Hematopoietic multipotent progenitor cell treated with erythropoietin and hydrocortisone succinate and interleukin-3 and kit ligand, for 15 days (in vitro differentiated cells): ENCODE measurements at places on chromosomes 7 and 10.

DNA sequence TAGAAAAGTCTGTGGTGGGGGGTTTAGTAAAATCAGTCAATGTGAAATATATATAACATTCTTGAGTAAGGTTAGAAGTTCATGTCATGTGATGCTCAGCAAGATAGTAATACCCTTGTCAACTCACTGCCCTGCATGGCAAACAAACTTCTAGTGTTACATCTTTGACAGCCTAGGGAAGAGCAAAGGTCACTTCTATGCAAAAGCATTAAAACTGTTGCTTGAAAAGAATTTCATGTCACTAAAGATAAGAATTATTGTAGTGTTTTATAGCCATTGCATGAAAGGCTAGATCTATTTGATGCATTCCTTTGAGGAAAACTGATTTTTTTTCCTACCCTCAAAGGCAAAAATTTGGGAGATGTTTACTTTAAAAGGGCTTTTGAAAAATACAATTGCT lies 176.0 kb downstream of the SKAP2 start:
- no peak for DNase-seq

- no peak for DNase-seq
Observed at GRCh38 chr7:131652934-131653333, 96.5 kb upstream of the PODXL start.

DNA sequence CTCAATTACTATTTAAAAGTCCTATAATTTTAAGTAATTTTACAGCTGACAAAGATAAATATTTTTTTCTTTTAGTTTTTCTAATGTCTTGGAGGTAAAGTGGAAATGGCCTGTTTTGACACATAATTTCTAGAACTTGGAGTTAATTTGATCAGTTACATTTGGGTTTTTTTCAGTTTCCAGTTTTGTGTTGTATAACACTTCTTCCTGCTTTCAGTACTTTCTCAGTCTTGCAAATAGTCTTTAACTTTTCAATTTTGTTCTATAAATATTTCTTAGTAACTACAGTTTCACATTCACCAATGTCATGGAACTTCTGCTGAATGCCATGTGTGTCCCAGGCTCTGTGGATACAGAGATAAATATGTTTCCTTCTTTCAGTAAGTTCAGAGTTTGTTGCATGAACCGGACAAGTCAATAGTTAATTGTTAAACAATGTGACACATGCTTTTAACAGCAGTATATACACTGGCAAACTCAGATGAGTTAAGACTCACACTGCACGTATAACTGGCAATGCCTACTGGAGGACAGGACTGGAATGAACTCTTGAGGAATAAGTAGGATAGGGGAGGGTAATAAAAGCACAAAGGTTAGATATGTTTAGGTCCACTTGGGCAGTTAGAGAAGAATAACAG lies 4.6 kb downstream of the SHOC2 start:
- DNase-seq, result no peak

DNA sequence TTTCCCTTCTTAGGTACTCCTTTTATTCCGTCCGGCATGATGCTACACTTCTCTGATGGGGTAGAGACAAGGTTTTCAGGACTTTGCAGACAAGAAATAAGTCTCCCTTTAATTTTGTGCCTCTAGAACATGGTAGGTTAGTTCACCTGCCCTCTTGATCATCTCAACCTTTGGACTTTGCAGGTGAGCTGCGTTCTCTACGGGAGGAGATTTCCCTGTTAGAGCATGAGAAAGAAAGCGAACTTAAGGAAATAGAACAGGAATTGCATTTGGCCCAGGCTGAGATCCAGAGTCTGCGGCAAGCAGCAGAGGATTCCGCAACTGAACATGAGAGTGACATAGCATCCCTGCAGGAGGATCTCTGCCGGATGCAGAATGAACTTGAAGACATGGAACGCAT lies 9.2 kb downstream of the CCDC136 start:
- no peak for DNase-seq
